HT-29 (cell line): ENCODE measurements at places on chromosomes 16 and 17.
A peak's percentile ranks its signal among the peaks of the same experiment; 100 is the strongest.

GRCh38 chr16:11256661-11257130, 692 bp upstream of the SOCS1 start:
- DNase-seq, result peak; percentile 53

DNA sequence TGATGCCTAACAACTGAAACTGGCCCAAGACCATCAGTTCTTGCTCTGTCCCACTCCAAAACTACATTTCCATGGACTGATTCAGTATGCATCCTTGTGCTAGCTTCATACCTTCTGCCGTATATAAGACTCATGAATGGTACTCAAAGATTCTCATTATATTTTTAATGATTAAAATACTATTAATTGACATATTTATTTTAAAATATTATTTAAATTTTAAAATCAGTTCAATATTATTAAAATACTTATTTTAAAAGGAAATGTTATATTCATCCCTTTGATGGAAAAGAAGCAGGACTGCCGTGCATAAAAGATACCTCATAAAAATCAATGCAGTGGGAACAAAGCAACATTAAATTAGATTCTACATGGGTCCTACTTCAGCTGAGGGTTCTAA, 153.4 kb downstream of the AXIN2 start:
- no peak for DNase-seq

GRCh38 chr16:58490065-58490464, 9.9 kb upstream of the NDRG4 start:
- DNase-seq, result no peak

GRCh38 chr16:78796221-78796866, 696.9 kb downstream of the WWOX start:
- DNase-seq, result peak; percentile 52

GRCh38 chr16:82043680-82044584, 8.9 kb downstream of the HSD17B2 start:
- DNase-seq, result no peak

- no peak for DNase-seq
Observed at GRCh38 chr16:51670527-51670926, 519.5 kb upstream of the SALL1 start.

- peak; percentile 37 for DNase-seq
Observed at GRCh38 chr17:16415031-16415924, at the start of gene TRPV2. TRPV2 (plus strand) TSS chr17:16415571; CDS start chr17:16417669, 2,098 bp downstream.

GRCh38 chr16:8880839-8881510, 1.2 kb upstream of the LITAFD start:
- no peak for DNase-seq

DNA sequence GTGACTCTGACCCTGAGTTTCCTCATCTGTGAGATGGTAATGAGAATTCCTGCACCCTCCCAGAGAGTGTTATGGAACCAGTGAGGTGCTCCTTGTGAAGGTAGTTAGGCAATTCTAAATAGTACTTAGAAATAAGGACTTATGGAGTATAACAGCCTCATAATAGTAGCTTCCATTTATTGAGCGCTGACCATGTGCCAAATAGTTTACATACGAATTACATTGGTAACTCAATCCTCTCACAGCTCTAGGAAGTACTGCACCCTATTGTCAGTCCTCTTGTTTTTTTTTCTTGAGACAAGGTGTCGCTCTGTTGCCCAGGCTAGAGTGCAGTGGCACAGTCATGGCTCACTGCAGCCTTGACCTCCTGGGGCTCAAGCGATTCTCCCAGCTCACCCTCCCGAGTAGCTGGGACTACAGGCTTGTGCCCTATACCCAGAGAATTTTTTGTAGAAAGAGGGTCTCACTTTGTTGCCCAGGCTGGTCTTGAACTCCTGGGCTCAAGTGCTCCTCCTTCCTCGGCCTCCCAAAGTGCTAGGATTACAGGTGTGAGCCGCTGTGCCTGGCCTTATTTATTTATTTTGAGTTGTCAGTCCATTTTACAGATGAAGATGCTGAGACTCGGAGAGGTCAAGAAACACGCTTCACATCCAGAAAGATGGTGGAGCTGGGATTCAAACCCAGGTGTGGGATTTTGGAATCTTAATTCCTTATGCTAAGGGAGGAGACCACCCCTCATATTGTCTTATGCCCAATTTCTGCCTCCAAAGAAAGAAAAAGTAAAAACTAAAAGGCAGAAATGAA, 2.9 kb downstream of the TNS4 start:
- DNase-seq, result no peak

DNA sequence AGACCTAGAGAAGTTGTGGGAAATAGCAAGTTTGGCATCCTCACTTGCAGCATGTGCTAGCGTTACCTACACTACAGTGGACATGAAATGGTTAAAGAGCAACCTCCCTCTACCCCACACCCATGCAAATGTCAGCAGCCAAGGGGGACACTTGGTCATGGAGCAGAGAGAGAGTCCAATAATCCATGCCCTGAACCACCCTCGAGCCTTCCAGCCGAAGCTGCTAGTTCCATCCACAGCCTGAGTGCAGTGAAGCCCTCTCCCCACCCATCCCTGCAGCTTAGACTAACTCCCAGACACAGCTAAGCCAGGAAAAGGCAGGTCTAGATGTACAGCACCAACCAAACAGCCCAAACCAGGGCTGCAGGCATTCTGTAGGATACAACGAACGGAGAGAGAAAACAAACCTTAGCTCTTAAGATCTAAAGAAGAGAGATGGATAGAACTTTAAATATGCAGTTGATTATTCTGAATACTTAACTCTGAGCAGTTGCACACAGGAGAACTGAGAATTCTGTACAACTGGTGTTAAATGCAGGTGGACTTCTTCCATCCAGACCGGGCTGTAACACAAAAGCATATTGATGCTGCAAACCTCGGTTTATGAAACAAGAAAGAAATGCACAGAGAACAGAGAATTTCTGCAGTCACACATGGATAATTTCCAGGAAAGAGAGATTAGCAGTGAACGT, 93.8 kb downstream of the SALL1 start:
- DNase-seq, result no peak

DNA sequence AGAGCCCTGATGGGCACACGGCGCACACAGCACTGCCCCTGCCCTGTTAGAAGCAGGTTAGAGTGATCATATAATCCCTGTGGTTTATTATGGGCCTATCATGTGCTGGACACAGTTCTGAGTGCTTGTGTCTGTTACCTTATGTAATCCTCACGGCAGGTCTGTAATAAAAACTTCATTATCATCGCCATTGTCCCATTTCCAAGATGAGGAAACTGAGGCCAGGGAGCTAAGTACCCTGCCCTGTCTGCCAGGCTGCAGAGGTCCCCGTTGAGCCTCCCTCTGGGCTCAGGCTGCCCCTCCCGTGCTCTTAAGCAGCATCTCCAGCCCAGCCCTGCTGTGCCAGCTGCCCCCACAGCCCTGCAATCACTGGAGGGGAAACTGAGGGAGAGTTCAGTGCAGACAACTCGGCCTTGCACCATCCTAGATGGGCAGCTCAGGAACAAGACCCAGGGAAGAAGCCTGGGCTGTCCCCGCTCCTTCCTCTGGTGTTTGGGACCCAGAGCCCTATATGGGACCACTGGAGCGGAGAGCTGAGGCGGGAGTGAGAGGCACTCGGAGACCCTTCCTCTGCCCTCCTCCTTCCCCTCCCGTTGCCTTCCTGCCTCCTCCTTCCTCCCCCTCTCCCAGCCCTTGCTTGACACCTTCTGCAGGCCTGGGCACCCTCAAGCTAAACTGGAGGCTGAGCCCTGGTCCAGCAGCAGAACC, 42.0 kb downstream of the WNT3 start:
- no peak for DNase-seq

- no peak for DNase-seq
Observed at GRCh38 chr17:70484496-70484895, 315.2 kb downstream of the KCNJ2 start.

DNA sequence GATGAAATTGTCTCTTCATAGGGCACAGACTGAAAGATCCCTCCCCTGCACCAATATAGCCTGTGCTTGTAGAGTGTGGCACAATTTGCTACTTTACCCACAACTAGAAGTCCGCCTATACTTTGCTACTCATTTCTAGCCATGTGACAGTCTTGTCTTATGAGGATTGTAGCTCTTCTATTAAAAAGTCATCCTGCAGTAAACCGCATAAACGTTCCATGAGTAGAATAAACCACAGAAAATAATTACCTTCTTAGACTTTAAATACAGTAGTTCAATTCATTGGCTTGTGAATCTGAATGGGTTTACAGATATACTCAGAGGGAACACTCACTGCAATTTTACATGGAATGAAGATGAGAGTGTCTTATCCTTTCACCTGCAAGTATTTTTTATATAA, 4.4 kb downstream of the KRT27 start:
- no peak for DNase-seq

- DNase-seq, result no peak
Observed at GRCh38 chr17:46033392-46033791, 34.3 kb downstream of the STH start.

DNA sequence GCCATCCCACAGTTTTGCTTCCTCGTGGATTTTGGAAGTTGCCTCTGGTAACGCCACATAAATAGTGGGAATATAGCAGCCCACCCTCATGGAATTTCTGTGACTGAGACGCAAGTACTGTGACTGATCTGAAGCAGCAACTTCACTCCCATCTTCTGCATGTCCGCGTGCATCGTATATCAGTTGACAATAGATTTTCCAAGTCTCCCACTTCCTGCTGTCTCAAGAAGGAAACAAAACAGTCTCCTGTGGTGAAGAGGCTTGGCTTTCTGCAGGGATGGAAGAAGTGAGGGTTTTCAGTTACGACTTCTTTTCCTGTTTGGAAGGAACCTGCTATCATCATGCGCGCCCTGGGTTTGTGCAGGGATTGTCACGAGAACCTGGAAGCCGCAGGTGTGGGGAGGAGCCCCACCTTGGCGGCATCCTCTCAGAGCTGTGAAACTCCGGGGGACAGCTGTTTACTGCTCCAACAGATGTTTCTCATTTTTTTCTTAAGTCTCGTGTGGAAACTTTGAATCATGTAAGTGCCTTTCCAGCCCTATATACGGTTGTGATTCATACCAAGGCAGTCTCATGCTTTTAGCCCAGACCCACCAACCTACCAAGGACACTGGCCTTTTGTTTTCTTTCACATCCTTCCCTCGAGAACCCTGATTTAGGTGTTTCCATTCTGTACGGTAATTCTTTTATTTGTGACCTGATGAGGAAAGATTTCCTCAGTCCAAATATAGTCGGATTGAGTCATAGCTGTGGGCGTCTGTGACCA, 57.5 kb downstream of the WIPI1 start:
- no peak for DNase-seq

DNA sequence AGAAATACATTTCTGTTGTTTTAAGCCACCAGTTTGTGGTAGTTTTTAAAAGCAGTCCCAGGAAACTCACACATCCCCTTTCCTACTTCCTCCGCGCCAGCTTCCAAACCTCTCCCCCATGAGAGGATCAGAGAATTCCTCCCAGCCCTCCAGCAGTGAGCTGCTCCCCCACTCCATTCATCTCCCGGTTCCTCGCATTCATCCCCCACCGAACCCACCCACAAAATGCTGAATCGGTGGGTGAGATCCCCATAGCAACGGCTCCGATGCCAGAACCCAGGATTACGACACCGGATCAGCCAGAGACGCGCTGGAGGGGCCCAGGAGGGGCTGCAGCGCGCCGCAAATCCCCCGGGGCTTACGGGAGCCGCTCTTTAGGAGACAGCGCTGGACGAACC, 251.4 kb upstream of the RPL38 start:
- DNase-seq, result no peak

DNA sequence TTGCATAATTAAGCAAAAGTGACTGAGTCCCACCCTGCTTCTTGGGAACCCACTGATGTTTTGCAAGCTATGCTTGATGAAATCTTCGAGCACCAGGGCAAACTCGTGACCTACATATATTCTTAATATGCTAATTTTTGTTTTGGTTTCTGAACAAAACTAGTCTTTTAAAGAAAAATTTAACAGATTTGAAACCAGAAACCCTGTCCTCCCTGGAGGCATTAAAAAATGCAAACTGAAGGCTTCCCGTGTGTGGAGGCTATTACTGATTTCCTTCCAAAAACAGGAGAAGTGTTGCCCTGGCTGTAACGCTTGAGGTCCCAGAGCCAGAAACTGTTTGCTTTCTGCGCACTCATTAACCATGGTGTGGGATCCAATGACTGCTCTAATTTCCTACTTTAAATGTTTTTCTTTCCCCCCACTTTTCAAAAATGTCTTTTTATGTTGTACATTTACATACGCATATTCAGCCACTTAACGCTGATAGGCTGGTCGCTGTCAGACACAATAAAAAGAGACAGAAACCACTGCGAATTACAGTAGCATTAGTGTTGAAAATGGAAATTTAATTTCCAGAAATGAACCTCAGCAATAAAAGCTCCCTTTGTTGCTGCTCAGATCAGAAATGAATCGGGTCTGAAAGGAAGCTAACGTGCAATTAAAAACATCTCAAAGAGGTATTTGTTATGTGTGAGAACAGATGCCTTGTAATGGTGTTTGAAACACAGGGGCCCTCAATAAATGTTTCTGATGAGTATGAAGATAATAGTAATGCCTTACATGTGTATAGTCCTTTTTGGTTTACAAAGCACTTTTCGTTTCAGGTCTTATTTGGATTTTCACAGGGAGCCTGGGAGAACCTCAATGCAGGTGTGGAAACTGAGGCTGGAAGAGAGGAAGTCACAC, 39.9 kb upstream of the IRX6 start:
- no peak for DNase-seq

DNA sequence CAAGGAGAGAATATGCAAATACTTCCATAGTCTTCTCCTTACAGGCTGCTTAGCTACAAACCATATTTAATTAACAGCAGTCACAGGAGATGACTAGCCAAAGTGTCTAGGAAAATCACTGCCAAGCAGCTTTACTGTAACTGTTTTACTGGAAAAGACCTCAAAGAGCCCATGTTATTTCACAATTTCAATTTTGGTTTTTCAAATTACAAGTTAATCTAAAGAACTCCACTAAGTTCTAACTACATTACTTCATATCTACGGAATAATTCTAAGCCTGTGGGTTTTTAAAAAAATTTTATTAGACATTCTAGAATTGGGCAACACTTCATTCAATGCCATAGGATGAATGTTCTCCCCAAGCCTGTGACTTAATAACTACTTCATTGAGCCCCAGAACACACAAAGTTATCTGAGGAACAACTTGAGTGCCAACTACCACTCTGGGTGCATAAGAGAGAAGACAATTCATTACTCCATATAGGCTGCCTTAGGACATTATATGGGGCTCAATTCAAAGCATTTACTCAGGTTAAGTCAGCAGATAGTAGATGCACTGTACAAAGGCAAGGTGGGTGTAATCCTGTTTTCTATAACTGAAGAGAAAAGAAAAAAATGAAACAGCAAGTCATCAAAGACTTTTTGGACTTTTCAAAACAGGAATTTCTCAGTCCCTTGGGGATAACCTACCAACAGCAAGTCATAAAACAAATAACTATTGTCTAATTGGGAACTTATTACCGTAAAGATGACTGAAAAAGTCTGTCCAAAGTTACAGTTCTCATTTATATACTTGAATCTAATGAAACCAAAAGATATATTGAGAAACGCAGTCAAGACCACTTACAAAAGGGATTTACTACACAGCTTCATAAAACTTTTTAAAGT, 33.0 kb downstream of the STAT3 start:
- DNase-seq, result no peak

GRCh38 chr17:61307905-61308886, 91.4 kb upstream of the TBX2 start:
- DNase-seq, result no peak
